ENCODE measurements at places on chromosomes 3 and 15.

- no peak for DNase-seq
Measured at GRCh38 chr3:108036984-108037741, 53.7 kb downstream of the CD47 start.

DNA sequence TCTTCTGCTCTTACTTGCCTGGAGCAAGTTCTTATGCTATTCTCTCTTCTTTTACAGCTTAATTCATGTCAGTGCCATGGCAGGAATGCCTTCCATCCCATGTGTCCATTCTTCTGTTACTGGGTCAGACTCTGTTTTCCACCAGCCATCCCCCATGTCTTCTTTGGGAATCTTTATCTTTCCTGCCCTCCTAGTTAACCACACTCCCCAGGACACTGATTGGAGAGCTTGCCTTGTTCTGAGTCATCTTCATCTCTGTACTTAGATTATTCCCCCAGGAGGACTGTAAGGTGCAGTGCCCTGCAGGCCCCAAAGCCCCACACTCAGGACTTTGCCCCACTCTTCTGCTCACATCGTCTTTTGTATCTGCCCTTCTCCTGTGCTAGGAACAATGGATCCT lies 3.6 kb downstream of the ABHD17C start:
- no peak for DNase-seq

DNA sequence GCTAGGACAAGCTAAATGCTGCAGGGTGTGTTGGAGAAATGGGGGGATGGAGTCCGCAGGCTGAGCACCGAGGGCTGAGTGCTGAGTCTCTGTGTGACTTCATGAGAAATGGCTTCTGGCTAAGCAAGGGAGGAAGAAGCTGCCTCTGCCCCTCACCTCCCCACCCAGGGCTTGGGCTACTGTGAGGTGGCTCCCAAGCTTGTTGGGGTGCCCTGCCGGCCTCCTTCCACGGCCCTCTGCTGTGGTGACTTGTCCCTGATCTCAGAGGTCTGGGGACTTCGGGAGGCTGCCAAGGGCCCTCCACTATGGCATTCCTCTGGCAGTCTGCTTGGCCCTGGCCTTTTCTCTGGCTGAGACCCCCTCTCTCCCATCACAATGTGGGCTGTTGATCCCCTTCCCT lies 30.1 kb upstream of the RAD18 start:
- DNase-seq: no peak

DNA sequence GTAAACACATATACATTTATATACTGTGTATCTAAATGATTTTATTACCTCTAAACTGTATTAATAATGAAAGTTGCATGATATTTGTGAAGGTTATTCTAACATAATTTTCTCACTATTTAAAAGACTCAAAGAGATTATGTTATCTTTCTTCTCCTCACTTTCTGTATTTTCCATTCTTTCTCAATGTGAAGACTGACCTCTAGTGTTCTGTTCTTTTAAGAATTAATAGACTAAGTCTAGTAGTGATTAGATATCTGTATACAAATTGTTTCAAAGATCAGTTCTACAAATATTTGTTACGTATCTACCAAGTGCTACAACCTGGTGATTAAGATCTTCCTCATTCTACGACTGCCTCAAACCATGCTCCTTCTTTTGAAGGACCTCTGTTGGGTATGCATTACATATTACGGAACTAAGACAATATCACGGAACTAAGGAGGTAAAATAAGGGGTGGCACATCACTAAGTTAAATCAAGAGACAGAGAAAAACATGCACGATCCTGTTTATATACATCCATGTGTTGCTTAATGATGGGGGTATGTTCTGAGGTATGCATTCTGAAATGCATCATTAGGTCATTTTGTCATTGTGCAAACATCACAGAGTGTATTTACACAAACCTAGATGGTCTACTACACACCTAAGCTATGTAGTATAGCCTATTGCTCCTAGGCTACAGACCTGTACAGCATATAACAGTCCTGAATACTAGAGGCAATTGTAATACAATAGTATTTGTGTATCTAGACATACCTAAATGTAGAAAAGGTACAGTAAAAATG lies 161.5 kb upstream of the KBTBD8 start:
- no peak for DNase-seq

- no peak for DNase-seq
Measured at GRCh38 chr3:51538115-51538458, 432 bp upstream of the RAD54L2 start.

GRCh38 chr15:81194723-81195122 lies 2.0 kb upstream of the IL16 start:
- no peak for DNase-seq
